ENCODE measurements at places on chromosomes 1 and 21.
A peak's percentile ranks its signal among the peaks of the same experiment; 100 is the strongest.

DNA sequence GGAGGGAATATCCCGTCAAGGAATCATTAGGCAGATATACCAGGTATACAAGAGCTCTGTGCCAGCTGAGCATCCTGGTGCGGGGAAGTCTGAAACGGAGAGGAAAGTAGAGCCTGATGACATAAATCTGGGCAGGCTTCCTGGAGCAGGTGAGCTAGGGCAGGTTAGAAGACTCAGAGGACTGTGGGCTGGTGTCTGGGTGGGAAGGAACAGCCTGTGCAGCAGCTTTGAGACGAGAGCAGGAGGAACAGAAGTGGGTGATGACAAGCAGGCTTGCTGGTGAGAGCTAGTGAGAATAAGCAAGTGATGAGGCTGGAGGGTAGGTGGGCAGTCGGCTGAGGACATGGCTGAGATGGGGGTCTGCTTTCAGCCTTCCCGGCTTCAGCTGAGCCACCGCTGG is 6.7 kb downstream of the CELSR2 start:
- no peak for DNase-seq

DNA sequence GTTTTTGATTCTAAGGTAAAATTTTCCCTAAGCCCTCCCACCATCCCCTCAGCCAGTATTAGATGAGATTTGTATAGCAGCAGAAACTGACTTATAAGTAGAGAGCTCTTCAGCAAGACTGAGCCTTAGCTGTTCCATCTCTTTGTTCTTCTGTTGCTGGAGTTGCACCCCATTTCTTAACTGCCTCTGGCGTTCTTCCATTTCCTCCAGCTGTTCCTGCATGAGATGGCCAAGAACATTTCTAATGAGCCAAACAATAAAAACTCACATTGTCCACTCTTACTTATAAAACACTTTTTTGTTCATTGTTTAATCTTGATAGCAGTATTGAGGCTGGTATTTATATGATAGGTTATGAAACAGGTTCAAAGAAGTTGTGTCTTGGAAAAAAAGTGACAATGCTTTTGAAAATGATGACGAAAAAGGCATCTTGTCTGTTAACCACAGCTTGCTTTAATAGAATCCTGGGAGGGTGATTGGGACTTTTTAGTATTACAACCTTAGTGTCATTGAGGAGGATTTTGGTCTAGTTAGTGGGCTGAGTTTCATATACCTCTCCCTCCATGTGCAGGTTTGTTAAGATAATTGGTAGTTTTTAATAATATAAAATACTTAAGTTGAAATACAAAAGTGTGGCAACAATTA is 18.3 kb downstream of the SYNC start:
- DNase-seq: peak; percentile 23

DNA sequence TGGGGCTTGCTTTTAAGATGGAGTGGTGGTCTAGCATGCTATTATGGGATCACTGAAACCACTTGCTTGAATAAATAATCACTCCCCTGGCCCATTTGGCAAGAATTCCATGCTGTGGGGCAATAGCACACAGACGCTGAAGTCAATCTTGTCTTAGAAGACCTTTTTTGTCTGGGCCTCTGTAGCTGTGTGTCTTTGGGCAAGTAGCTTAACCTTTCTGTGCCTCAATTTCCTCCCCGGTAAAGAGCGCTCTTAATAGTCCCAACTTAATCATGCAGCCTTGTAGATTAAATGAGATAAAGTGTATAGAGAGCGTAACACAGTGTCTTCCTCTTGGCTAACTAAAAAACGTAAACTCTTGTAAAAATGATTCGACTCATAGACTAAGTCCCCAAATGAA is 125.4 kb upstream of the IGSF21 start:
- DNase-seq: no peak

DNA sequence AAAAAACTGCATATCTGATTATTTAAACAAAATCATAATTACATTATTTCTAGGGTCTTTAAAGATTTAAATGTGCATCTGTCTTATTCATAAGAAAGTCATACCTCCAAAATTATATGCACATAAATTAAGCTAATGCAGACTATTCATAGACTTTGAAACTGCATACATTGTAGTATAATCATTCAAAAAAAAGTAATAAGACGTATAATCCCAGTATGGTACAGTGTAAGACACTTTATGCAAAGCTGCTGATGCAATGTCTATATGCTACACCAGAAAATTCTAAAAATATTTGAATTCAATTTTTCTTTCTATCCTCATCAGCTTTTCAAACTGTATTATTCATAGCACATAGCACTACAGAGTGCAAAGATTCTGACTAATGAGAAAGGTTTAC is 22.0 kb downstream of the BRINP3 start:
- DNase-seq: no peak

- DNase-seq: no peak
Observed at GRCh38 chr21:39060485-39061083, 122.7 kb downstream of the PSMG1 start.

GRCh38 chr1:116726872-116727820 is 27.1 kb upstream of the CD2 start:
- DNase-seq: no peak

All from HFFc6 (cell line).